ENCODE measurements at places on chromosomes 4 and X.

DNA sequence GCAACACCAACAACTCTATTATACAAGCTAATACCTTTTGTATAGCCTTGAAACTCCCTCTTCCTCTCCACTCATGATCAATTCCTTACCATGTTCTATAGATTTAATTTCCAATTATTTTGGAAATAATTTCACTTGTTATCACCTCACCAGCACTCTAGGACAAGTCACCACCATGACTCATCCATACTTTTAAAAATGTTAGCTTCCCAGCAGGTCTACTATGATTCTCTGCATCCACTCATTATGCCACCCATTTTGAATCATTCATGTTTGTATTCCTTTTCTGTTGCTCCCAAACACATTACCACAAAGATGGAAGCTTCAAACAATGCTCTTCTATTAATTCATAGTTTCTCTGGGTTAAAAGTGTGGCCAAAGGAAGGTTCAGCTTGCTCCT lies 469.6 kb downstream of the PDGFC start:
- no peak for DNase-seq

GRCh38 chr4:6916069-6916586 lies 6.5 kb downstream of the TBC1D14 start:
- DNase-seq, result no peak

DNA sequence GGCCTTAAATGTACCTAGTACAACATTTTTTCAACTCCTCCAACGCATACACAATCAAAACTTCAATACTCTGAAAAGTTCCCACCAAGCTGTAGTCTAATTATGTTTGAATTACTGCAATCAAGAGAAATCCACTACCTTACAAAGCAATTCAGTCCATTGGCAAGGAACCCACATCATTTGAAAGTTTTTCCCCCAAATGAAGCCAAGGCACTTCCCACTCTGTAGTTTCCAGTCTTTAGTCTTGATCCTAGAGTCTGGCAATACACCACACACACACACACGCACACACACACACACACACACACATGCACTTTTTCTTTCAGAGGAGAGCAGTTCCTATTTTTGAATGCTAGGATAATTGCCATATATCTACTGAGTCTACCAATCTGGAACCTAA lies 79.6 kb downstream of the ANTXR2 start:
- DNase-seq, result no peak

DNA sequence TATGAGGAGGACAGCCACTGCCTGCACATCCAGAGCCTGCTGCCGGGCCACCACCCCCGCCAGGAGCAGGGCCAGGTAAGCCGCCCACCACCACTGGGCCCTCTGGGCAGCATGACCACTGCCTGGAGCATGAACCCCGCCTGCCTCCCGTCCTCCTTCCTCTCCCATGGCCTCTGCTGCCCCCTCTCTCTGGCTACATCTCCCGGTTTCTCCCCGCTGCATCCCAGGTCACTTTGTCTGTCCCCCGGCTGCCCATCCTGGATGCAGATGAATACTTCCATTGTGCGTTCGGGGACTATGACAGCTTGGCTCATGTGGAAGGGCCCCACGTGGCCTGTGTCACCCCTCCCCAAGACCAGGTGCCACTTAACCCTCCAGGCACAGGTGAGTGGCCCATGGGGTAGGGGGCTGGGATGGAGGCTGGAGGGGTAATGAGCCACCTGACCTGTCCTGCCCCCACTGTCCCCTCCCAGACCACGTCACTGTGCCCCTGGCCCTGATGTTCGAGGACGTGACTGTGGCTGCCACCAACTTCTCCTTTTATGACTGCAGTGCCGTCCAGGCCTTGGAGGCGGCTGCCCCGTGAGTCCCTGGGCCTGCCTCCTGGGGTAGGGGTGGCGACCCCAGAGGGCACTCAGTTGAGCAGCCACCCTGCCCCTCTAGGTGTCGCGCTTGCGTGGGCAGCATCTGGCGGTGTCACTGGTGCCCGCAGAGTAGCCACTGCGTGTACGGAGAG lies 6.0 kb downstream of the PLXNB3 start:
- DNase-seq, result no peak

GRCh38 chrX:8075636-8076035 lies 95.4 kb downstream of the VCX2 start:
- no peak for DNase-seq

- no peak for DNase-seq
Observed at GRCh38 chrX:106150701-106151100, 17.4 kb upstream of the PWWP3B start.
